ENCODE measurements at places on chromosomes 7 and 10.

- DNase-seq: no peak
Observed at GRCh38 chr7:5767066-5767465, 14.4 kb downstream of the RNF216 start.

- no peak for DNase-seq
Observed at GRCh38 chr10:95363303-95363912, 72.6 kb upstream of the PDLIM1 start.

- no peak for DNase-seq
Observed at GRCh38 chr7:7868572-7868899, 100.1 kb upstream of the GLCCI1 start.

- DNase-seq: no peak
Observed at GRCh38 chr10:6400331-6400730, 179.7 kb downstream of the PRKCQ start.

DNA sequence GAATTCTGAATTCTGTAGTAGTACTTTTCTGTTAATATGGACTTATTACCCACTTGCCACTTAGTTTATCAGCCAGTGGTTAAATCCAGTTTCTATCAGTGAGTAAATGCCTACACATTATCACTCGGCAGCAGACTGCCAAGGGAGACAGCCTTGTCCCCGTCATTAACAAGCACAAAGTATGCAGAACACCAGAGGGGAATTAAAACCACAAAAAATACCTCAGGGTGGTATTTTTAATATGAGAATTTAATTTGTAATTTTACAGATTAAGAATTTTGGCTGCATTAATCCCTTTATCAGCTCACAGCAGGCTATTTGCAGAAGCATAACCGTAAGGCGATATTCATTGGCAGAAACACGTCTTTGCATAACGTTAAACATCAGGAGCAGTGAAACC is 150.0 kb upstream of the FZD1 start:
- DNase-seq: no peak

DNA sequence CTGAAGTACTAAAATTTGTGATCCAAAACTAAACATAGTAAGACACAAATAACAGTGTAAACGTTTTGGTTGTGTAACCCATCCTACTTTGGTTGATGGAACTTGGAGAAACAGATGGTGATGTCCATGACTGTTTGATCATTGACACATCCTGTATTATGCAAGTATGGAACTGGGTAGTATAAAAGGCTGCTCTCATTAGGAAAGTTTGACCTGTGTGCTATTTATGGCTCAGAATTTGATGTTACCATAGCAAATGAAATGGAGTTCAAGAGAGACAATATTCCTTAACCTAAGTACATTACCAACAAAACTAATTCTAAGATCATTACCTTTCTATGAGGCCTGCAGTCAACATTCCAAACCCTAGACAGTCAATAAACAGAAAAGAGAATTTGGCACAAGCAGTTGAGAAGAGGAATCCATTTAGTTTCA is 39.9 kb downstream of the DKK1 start:
- no peak for DNase-seq

DNA sequence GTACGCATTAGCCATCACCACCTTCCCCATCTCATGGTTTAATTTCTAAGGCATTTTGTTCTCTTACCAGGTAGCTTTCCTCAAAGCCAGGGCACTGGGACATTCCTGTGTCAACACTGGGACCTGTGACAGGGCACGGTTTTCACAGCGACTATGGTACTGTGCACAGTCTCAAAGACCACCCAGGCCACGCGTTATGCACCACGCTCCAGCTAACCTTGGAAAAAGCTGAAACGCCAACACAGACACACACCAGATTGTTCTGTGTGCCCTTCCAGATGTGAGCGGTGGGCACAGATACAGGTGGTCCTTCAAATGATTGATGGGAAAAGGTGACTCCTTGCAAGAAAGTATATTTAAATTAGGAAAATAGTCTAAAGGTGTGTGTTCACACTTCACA is 337.3 kb downstream of the WDR37 start:
- no peak for DNase-seq

DNA sequence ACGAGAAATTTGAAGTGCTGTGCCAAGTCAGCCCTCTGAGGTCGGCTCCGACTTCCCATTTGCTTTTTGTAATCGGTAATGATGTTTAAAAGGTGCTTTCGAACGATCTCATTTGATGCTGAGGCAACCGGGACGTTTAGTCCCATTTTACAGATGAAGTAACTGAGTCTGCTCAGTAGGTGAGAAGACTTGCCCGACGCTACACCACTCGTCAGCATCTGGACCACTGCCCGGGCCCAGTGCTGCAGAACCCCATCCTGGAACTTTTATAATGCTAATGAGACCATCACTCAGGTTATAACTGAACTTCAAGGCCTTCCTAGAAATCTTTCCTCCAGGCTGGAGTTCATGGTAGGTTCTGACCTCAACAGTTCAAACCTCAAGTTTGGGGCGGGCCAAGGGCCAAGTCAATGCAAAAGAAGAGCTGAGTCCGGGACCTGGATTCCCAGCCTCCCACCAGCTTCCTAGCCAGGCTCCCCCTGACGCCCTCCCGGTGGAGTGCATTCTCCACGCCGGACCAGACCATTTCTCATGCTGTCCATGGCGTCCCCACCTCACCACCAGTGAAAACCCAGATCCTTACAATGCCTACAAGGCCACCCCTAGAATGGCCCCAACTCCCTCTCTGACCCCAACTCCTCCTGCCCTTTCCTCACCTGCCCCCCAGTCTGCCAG is 699 bp upstream of the PDLIM1 start:
- no peak for DNase-seq

DNA sequence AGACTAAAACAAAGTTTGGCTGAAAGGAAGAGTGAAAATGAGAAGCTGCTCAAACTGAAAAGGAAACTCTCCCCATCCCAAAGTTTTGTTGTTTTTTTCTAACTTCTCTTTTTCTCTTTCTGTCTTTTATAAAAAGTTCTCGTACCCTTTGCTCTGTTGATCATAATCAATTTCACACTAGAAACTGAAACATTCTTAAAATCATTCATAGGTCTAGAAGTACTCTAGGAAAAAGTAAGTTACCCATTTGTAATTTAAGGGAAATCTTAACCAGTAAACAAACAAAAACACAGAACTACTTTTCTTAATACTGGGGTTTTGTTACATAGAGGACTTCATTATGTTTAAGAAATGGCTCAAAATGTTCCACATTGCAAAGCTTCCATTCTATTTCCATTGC is 339.8 kb downstream of the SEMA3D start:
- DNase-seq: no peak

GRCh38 chr7:105306298-105306748 is 82.4 kb downstream of the SRPK2 start:
- DNase-seq: no peak

- DNase-seq: no peak
Observed at GRCh38 chr10:3347413-3348182, 175.0 kb upstream of the PITRM1 start.

- no peak for DNase-seq
Observed at GRCh38 chr10:95920798-95921426, 13.1 kb downstream of the CC2D2B start.

DNA sequence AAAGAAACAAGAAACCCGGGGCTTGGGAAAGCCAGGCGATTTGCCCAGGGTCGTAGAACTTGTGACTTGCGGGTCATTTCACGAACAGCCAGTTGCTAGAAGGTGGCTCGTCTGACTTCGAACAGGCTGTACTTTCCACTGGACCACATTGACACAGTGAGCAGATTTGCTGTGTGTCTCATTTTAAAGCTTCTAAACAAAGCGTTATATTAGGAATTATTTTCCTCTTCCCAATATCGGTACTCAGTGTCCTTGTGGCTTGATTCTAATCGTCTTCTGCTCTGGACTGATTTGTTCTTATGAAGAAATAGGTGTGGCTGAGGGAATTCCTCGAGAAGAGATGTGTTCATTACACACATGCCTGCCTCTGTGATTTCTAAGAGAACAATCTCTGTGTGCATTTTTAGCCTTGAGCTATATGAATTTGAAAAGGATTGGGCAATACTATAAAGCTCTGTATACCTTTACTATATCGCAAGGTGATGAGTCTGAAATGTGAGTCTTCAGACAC is 150.0 kb upstream of the PRR15 start:
- peak; percentile 63 for DNase-seq

DNA sequence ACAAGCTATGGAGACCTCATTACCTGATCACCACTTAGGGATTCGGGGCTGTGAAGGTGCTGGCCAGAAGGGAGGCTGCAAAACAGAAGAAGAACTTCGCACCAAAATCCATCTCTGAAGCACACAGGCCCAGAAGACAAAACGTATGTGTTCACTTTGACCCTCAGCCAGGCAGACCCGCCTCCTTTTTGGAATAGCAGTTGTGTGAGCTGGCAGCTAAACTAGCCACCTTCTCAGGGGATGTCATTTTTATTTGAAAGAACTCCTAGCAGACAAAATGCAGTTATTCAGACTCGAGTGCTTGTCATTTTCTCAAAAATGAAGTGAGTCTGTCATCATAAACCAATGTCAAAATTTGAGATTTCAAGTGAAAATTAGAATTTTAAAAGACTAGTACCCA is 71.7 kb downstream of the TNS3 start:
- DNase-seq: no peak

DNA sequence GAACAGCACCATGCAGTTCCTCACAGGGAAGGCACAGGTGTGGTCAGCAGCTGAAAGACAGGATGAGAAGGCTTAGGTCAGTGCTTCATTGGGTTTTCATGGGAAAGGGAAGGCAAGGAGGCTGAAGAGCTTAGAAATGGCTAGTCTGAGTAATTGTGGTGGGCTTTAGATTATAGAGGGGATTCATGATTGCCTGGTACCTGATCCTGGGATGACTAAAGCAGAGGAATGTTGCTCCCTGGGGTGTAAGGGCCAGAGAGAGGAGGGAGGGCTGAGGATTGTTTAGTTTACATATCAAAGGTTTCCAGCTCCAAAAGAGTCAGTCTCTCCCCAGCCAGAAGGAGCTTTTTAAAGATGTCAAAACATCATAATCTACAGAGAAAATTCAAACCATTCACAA is 396.3 kb upstream of the POM121L12 start:
- no peak for DNase-seq

DNA sequence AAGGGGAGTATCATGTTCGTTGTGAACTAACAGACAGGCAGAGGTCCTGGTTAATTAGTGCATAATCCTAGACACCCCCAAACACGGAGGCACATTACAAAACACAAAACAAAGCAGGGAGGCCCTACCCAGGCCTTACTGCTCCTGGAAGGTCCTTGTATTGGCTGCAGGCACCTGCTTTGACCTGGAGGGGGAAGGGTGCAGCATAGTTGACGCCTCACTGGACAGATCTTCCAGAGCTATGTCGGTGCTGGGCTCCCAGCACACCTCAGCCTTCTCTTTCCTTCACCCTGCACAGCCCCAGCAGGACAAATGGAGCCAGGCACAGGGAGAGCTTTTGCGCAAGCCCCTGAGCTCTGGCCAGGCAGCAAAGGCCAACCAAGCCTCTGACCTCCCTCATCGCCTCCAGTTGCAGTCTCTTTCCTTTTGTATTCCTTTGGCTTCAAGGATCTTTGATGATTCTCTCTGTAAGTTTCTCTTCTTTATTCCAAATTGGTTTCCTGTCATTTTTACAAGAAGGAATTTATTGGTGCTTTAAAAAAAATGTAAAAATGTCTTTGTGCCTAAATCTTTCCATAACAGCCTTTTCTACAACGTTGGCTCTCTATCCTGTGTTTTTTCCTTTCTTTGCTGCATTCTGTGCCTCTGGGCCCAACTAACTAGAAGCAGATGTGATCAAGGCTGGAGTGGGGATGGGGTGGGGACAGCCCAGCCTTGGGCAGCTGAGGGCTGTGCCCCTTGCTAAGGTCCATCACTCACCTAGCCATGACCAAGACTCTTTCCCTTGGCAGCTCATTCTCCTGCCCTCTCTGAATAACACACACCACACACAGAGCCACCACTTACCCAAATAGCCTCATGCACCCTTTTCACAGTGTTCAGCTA is 317.1 kb upstream of the NPVF start:
- no peak for DNase-seq

GRCh38 chr10:30755441-30755953 is 125.9 kb upstream of the LYZL2 start:
- DNase-seq: no peak

GRCh38 chr10:132539894-132540293 is 2.3 kb downstream of the INPP5A start:
- DNase-seq: no peak

DNA sequence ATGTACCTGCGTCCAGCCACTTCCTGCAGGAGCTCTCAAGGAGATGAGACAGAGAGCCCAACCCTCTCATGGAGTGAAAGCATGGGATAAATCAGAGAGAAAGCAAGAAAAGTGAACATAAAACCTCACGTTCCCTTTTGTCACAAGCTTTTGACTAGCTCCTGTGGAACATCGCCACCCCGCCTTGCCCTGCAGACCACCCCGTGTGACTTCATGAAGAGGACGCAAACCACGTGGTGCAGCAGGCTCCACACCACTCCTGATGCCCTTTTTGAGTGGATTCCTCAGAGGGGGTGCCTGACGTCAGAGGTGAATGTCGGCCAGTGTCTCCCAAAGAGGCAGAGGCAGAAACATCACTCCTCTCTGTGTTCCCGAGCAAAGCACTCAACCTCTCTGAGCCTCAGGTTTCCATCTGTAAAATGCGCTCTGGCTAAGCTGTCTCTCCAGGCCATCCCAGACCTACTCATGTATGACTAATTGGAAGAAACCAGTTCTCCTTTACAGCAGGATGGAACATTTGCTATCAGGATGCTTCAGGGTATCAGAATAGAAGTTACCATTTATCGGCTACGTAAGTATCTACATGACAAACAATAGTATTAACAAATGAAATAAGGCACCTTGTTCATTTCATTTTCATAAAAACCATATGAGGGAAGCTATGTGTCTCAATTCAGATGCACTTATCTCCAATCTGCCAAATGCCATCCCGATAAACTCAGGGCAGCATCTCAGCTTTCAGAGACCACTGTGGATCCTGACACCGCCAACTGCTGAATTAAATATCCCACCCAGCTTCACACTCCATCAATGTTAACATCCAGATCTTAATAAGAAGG is 5.3 kb downstream of the ZNF488 start:
- no peak for DNase-seq

- no peak for DNase-seq
Observed at GRCh38 chr7:101877882-101878591, 60.6 kb downstream of the CUX1 start.

- no peak for DNase-seq
Observed at GRCh38 chr7:24751484-24751883, 5.8 kb downstream of the GSDME start.

DNA sequence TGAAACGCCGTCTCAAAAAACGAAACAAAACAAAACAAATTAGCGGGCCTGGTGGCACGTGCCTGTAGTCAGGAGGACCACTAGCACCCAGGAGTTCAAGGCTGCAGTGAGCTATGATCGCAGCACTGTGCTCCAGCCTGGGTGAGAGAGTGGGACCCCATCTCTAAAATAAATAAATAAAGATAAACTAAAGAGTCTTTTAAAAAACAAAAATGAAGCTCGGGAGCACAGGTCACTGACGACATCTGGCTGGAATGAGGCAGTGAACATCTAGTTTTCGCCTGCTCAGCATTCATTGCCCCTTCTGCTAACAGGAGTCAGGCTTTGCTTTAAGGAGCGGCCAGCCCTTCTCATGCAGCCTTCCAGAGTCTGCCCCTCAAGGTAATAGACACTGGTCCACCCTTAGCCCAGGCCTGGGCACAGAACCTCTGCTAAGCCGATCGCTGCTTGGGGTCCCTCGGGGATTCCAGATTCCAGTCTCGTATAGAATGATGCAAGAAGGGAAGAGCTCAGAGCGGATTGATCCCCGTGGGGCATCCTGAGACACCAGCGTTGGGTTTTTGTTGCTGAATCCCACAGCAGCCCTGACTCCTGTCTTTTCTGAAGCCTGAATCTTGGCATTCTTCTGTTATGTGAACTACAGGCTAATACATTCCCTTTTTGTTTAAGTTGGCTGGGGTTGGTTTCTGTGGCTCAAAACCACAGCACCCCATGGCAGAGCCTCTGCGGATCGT is 14.2 kb upstream of the FOXK1 start:
- DNase-seq: no peak
